Esophagus muscularis mucosa (tissue), 4 donors: ENCODE measurements at places on chromosomes 16 and 17. TPM values are rescaled to one million over a fixed set of nuclear protein-coding genes. Genes with fewer than 3 reads are reported as not detected.

DNA sequence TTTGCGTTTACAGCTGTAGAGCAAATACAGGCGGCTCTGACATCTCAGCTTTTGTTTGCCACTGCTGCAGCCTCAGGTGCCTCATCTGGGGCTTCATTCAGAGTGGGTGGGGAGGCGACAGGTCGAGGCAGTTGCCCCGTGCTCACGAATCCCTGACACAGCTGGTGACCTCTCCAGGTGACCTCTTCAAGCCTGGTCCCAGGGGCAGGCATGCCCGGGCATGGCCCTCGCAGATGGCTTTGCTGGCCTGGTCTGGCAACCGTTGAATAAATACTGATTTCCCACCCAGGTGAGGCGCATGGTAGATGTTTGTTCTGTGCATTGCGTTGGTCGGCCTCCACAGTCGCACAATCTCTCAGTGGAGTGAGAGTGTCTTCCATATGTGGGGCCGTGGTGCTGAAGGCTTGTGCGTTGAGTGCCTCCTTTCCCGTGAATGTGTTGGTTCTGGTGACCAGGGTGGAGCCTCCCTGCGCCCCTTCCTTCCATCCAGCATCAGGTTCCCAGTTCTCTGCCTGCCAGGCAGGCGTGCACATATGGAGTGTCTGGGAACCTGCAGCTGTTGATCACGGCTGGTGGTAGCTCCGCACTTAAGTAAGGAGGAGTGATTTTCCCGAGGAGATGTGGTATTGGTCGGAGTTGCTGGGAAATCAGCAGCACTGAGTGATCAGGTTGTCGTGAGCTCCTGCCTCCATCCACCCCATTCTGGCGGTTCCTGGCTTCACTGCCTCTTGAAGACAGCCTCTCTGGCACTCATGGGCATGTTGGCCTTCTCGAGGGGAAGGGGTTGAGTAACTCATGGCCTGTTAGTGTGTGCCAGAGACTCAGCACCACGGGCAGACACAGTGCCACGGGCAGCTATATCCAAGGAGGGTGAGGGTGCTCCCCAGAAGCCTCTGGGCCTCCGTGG lies 149.7 kb downstream of the RPTOR start:
- no peak for DNase-seq

DNA sequence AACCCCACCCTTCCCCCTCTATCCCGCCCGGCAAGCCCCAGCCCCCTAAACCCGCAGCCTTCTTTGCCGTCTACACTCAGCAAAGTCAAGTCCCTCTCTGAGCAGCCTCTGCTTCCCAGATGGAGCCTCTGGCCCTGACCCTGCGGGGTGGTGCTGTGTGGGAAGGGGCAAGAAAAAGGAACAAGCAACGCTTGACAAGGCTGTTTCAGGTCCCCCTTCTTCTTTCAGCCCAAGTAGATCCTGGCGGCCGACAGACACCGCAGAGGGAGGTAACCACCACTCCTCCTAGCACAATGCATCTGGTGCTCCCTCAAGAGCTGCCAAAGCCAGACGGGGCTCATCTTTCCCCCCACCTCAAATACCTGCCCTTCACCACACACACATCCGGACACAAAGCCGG lies 178.3 kb downstream of the ENGASE start:
- no peak for DNase-seq

DNA sequence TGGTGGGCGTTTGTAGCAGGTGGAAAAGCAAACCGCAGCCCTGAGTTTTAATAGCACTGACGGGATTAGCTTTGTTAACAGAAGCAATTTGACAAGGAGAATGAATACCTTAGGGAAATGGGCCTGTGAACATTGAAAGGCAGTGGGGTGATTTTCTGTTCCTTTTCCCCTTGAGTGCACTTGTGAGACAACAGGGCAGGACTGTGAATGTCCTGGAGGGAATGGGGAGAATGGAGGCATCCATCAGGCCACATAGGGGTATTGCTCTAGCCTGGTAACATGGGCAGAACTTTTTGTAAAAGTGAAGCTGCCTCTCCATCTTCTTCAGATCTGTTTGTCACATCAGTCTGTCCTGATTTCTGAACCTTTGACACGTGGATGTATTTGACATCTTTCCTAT lies 26.2 kb downstream of the USP43 start:
- DNase-seq, result no peak

Gene DDX52
- total RNA-seq, result 13.3 TPM
